ENCODE measurements at places on chromosomes 16 and 17. TPM values are rescaled to one million over a fixed set of nuclear protein-coding genes. Genes with fewer than 3 reads are reported as not detected.

RHBDF1 gene
- 32.9 TPM for total RNA-seq

CDRT15L2 gene
- not detected for total RNA-seq

CCR7 gene
- total RNA-seq: under 0.01 TPM

SOST gene
- not detected for total RNA-seq

AATK gene
- total RNA-seq: 0.50 TPM

HOXB1 gene
- total RNA-seq: not detected

Measured in fibroblast of lung (primary cell).